Tracheal epithelial cell (primary cell): ENCODE measurements at places on chromosomes 6 and 20. TPM values are rescaled to one million over a fixed set of nuclear protein-coding genes. Genes with fewer than 3 reads are reported as not detected.

Gene MEP1A
- total RNA-seq = not detected in 2 replicates

Gene GJA10
- not detected in 2 replicates for total RNA-seq

Gene SCGN
- total RNA-seq = not detected in 2 replicates

Gene MAFB
- 1.4 and 1.5 TPM in 2 replicates for total RNA-seq

Gene DAAM2
- 0.24 TPM in 1 of 2 replicates, not detected in the other for total RNA-seq

Gene PCK1
- total RNA-seq = not detected in 2 replicates

Gene KHDRBS2
- not detected in 2 replicates for total RNA-seq

Gene TOMM34
- total RNA-seq = 21.5 and 34.7 TPM in 2 replicates

Gene C20orf204
- total RNA-seq = 0.24 and 0.85 TPM in 2 replicates
